ENCODE measurements at places on chromosomes 5 and 9. TPM values are rescaled to one million over a fixed set of nuclear protein-coding genes. Genes with fewer than 3 reads are reported as not detected.

DNA sequence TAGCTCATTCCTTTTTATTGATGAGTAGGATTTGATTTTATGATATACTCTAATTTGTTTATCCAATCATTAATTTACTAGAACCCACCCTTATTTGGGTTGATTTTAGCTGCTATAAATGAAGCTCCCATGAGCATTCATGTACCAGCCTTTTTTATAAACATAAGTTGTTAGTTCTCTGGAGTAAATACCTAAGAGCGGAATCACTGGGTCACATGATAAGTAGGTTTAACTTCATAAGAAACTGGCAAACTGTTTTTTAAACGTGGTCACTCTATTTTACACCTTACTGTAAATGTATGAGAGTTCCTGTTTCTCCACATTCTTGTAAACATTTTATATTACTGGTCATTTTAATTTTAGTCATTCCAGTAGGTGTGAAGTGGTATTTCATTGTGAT lies 364.6 kb downstream of the NPR3 start:
- no peak for DNase-seq

GRCh38 chr9:33223696-33224095 lies 16.3 kb upstream of the SPINK4 start:
- no peak for DNase-seq

The ADGRV1 gene
- 3.6 TPM for total RNA-seq

The SH3PXD2B gene
- total RNA-seq = 25.2 TPM
